ENCODE measurements at places on chromosomes 16 and 17.
A peak's percentile ranks its signal among the peaks of the same experiment; 100 is the strongest.

GRCh38 chr17:42561897-42562387 lies at the start of gene COASY:
Gene COASY (plus strand): TSS chr17:42562148. CDS start chr17:42562623, 475 bp downstream.
- peak; percentile 98 for DNase-seq

- no peak for DNase-seq
Measured at GRCh38 chr16:17241264-17241835, 229.4 kb downstream of the XYLT1 start.

DNA sequence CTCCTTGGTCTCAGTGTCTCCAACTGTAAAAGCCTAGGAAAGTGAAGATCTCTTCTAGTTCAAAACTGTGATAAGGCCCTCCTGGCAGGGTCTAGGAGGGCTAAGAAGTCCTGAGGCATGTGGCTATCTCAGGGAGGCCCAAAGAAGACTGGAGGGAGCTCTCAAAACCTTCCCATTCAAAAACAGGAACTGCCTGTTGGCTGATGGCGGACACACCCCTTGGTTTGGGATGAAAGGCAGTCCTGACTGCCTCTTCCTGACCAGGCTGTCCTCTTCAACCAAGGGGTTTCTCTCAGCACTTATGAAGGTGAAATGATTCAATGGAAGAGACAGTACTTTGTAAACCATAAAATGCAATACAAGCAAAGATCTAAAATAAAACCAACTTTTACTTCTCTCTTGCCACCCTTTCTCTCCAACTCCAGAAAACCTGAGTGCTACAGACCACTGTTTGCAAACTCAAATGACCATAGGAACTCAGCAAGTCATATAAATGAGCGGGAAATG lies 4.7 kb downstream of the ZNF764 start:
- DNase-seq, result no peak

DNA sequence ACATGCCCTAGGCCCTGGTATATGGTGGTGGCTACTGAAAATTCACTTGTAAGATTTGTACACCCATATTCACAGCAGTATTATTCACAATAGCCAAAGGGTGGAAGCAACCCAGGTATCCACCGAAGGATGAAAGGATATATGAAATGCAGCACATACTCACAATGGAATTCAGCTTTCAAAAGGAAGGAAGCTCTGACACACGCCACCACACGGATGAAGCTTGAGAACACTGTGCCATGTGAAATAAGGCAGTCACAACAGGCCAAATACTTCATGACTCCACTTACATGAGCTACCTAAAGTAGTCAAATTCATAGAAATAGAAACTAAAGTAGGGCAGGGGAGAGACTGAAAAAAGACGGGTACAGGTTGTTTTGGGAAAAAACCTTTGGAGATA lies 2.9 kb downstream of the XPO6 start:
- no peak for DNase-seq

- DNase-seq, result no peak
Measured at GRCh38 chr17:48483004-48483403, 47.8 kb downstream of the HOXB1 start.

DNA sequence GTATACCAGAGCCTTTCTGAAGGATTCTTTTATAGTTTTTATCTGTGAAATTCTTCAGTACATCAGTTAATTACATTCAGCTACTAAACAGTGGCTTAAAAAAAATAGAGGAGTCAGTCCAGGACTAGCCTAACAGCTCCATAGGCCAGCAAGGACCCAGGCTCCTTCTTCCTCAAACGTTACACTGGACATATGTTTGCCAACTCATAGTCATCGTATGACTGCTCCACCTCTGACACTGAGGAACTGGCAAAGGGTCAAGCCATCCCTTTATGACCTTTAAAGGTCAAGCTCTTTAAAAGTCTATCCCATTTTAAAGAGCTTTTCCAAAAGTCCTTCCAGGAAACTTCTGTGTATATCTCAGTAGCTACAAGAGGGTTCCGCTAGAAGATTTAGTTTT lies 36.6 kb downstream of the PHLPP2 start:
- DNase-seq, result no peak

DNA sequence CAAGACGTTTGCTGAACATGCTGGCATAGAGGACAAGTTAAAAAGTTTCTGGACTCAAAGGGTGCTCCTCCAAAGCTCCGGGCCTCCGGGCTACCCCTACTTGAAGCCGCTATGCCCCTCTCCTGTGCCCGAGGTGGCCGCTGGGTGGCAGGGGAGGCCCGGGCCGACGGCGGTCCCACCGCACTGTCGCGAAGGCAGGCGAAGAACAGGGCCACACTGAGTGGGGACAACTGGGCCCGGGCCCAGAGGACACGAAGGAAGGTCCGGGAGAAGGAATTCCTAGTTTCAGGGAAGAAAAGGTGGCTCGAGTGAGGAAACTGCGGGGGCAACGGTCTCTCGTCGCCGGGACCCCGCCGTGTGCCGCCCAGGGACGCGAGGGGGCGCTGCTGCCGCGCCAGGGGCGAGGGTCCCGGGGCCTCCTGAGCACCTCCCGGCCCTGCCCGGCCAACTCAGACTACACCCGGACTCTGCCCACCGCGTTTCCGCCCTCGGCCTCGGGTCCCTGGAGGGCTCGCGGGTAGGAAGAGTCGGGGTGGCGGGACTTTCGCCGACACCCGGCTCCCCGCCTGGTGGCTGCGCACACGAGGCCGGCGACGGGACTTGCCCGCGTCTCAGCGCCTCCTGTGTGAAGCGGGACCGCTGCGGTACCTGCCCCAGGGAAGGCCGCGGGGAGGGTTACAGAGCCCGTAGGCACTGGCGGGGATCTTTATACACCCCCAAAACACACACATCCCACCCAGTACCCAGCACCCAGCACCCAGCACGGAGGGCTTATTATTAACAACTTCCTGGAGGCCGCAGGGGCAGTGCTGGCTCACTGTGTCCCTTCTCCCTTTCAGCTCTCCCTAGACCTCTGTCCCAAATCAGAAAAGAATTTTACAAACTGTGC lies 772 bp upstream of the CHCT1 start:
- DNase-seq, result peak; percentile 77

DNA sequence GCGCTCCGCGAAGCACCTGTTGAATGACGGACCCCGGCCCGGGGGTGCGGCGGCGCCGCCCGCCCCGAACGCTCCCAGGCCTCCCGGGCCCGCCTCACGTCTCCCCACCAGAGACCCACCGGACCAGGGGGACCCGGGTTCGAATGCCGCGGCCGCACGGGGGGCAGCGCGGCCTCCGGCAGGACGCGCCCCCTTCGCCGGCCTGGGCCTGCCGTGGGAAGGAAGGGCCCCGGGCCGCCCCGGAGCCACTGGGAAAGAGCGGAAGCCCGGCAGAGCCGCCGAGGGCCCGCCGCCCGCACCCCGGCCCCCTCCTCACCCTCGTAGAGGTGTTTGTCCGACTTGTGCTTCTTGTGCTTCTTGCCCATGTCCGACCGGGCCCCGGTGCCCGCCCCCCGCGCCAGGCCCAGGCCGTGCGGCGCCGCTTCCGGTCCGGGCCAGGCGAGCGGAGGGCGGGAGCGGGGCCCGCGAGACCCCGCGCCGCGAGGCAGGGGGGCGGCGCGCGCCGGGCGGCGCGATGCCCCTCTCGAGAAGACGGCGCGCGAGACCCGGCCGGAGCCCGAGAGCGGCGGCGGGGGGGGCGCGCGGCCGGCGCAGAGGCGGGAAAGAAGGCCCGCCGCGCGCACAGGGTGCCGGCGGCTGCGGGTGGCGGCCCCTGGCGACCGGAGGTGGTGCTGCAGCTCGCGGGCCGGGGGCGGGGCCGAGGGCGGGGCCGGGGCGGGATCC lies at the start of gene BRD7:
BRD7 (minus strand) TSS at position 579 of the 723 bp plus-strand sequence; CDS start at position 365, 214 bp downstream.
- peak; percentile 63 for DNase-seq

DNA sequence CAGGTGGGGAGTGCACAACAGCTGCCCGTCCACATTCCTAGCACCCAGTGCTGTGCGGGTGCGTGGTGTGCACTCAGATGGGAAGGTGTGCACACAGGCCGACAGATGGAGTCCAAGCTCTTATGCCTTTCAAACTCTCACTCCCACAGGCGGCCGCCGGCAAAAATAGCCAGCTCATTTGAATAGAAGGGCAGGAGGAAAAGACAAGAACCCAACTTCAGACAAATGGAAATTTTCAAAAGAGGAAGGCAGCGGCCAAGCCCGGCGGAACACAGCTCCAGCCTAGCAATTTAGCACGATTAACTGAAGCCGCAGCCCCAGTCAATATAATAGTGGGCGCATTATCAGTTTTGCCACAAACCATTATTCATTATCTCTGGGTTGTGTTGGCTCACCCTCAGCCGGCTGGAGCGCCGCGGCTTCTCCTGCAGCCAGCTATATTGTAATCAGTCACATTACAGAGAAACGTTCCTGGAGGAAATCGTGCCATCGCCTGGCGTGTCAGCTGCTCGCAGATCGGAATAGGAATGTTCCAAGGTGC lies 103.9 kb upstream of the SEC14L1 start:
- peak; percentile 44 for DNase-seq

GRCh38 chr17:17506893-17507464 lies 10.8 kb upstream of the RASD1 start:
- no peak for DNase-seq

DNA sequence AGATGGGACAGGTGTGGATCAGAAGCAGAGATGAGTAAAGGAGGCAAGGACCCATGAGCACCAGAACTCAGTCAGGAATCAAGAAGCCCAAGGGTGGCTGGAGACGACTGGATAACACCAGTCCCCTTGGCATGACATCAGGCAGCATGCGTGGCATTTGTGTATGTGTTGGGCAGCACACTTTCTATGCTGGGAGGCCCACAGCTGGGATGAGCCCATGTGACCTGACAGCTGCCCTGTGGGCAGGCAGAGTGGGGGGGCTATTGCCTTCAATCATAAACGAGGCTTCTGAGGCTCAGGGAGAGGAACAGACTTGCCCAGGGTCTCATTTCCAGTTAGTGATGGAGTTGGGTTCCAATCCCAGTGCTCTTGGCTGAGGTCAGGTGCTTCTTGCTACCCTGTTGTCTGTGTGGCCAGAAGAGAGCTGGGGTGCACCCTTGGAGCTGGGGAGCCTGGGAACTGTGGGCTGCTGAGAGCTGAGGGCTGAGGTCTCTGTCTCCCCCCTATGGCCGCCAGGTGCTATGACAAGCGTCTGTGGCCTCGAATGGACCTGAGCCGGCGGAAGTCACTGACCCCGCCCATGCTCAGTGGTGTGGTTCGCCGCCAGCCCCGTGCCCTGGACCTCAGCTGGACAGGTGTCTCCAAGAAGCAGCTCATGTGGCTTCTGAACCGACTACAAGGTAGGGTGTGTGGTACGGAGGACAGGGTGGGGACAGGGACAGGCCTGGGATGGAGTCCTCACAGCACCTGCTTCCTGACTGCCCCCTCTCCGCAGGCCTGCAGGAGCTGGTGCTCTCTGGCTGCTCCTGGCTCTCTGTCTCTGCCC lies 7.1 kb upstream of the ORAI3 start:
- peak; percentile 79 for DNase-seq

DNA sequence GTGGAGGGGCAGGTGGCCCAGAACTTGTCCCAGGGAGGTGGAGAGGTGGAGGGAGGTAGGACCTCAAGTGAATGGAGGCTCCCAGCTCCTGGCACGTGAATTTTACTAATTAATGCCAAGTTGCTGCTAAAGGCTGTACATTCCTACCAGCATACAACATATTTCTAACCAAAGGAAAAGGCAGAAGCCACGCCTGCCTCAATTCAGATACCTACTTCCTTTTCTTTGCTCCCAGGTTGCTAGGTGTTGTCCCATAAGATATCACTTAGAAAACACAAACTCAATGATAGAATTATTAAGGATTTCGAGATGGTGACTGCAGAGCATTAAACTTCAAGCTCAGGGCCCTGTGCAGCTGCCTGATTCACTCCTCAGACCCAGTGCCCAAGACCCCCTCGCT lies 20.5 kb upstream of the SMPD3 start:
- DNase-seq, result no peak

DNA sequence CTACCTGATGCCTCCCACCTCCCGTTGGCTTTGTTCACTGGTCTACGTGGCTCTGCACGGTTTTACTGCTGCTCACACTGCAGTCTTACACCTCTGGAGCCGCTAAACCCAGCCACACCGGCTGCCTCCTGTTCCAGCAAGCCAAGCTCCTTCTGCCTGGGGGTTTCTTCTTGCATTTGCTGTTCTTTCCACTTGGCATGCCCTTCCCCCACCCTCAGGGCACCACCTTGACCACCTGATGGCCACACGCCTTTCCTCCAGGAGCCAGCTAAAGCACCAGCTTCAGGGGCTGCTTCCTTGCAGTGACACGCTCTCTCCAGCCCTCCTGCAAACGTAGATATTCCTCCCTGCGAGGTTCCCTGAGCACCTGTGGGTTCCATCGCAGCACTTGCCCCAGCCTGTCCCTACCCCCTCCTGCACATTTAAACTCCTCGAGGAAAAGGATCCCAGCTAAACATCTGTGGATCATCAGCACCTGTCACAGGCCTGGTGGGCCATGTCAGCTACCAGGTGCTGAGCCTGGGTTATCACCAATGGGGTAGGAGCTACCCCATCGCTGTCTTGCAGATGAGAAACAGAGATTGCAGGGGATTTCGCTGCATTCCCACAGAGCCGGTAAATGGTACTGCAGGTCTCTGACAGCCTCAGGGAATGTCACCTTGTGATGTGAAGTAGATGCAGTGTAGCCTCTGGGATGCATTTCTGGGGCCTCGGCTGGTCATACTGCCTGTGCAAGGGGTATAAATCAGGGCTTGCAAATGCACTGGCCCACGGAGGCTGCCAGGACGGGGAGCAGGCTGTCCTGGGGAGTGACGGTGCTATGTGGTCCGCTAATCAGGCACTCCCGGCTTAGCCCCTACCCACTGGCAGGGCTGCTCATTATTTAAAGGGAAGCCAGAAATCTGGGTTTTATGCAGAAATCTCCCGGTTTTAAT lies 285.2 kb downstream of the CPPED1 start:
- DNase-seq, result no peak

DNA sequence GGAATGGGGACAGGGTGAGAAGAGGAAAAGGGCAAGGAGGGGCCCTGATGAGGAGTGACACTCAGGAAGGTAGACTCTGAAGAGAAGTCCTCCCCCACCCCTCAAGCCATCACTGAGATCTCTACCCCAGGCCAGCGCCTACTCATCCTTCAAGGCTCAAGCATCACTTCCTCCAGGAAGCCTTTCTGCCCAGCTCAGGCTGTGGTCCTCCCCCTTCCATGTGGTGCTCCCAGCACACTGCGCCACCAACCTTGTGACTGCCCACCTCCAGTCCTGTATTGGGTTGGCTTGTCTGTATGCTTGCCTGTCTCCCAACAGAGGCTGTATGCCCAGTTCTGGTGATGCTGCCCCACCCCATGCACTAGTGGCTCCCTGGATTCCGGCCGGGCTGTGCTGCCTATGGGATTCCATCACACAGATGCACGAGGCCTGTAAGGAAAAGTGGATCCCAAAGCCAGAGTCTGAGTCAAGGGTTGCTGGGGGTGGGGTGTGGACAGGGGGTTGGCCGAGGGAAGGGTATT lies 19.8 kb upstream of the ZFP90 start:
- DNase-seq, result no peak

- no peak for DNase-seq
Measured at GRCh38 chr17:76351526-76352071, 2.1 kb downstream of the PRPSAP1 start.

- no peak for DNase-seq
Measured at GRCh38 chr17:55496094-55496881, 15.0 kb downstream of the SMIM36 start.

- DNase-seq, result no peak
Measured at GRCh38 chr16:85303354-85303883, 191.1 kb upstream of the CIBAR2 start.

DNA sequence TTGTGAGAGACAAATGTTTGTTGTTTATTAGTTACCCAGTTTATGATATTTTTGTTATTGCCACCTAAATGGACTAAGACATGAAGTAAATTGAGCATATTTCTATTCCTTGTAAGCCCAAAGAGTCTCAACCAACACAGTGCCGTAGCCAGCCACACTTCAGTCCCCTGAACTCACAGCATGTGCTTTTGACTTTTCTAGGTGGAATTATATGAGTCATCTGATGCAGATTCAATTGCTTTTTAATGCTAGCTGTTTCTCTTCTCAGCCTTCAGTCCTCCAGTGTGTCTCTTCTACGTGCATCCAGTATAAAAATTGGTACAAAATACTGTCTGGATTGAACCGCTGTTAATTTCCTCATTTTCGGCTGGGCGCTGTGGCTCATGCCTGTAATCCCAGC lies 39.0 kb downstream of the IQCK start:
- no peak for DNase-seq

Data from MM.1S (cell line).